Lung (tissue), 17 donors: ENCODE measurements at places on chromosomes 5 and 9. TPM values are rescaled to one million over a fixed set of nuclear protein-coding genes. Genes with fewer than 3 reads are reported as not detected.

DNA sequence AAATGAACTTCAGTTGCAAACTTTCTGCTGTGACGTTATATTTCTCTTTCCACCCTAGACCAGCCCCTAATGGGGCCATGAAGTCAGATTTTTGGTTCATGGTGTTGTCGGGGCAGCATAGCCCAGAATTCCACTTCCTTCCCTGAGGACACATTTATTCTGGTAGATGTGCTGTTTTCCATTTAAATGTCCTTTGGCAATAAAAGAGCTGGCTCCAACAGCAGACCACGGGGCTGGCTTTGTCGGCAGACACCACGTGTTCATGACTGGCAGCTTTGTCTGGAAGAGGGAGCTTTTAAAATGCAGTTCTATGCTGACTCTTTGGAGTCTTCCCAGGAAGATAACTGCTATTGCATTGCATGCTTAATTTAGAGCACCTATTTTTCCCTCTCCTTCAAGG lies 17.6 kb upstream of the LCP2 start:
- H3K27ac ChIP-seq, result no peak overlapping the region
- H3K36me3 ChIP-seq, result no peaks in the 10 kb centered on the region
- peak; percentile 76 for DNase-seq
- no peak overlapping the region for H3K4me3 ChIP-seq
- H3K27me3 ChIP-seq, result no peaks in the 10 kb centered on the region

- no peak overlapping the region for H3K27ac ChIP-seq
- no peaks in the 10 kb centered on the region for H3K27me3 ChIP-seq
- no peaks in the 10 kb centered on the region for H3K4me1 ChIP-seq
Observed at GRCh38 chr9:35681341-35682002, 7.7 kb downstream of the CA9 start.

- DNase-seq, result peak; percentile 74
- H3K36me3 ChIP-seq, result peaks cover 69% of the 10 kb centered on the region
- H3K27me3 ChIP-seq, result no peaks in the 10 kb centered on the region
- no peaks in the 10 kb centered on the region for H3K4me1 ChIP-seq
Observed at GRCh38 chr9:131590907-131591844, 45.9 kb downstream of the PRRT1B start.

The TGFBR1 gene
- total RNA-seq, result 43.1 TPM

DNA sequence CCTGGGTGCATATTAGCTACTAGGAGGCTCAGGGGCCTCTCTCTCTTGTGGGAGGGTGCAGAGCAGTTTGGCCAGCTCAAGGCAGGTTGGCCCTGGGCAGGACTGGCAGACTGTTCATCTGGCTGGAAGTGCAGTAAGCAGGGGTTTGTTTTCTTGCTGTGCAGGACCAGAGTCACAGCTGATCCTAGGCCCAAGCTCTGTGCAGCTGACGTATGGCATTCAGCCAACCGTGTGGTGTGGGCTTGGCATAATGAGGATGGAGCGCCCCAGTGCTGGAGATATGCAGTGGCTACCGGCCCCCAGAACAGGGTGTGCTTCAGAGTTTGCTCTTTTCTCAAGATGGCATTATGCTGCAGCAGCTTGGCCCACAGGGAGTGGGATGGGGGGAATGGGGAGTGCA lies 31.0 kb upstream of the PHF24 start:
- no peaks in the 10 kb centered on the region for H3K4me1 ChIP-seq
- H3K27me3 ChIP-seq, result no peaks in the 10 kb centered on the region
- no peak overlapping the region for H3K27ac ChIP-seq
- no peaks in the 10 kb centered on the region for H3K36me3 ChIP-seq
